ENCODE measurements at places on chromosomes 3 and 15.
A peak's percentile ranks its signal among the peaks of the same experiment; 100 is the strongest.

DNA sequence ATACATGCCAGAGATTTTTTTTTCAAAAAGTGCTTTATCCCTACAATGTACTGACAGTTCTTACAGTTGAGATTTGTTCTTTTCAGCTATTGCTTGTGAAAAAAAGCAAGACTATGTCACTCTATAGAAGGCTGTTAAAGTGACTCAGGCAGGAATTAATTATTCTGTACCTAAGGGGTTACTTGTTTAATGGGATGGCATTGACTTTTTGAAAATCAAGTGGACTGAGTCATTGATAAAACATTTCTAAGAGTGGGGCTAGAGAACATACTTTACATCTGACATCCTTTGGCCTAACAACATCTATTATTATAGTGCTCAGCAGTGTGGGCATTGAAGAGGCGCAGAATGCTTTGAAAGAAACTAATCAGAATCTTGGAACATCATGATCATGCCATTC is 34.3 kb downstream of the INTS14 start:
- DNase-seq, result no peak

DNA sequence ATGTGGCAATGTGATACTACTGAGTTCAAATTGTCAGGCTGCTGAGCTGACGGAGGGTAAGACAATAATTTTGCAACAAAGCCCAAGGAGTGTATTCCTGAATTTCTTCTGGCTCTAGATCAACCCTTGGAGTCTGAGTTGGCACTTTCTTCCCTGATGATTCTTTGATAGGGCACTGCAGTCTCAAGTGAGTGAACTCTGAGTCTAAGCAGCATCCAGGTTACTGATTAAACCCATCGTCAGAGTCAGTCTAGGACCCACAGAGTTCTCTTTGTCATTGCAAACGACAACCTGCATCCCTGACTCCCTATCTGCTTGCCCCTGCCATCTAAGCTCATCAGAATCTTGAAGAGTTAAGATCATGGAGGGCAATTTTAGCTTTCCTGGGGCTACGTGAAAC is 58.6 kb downstream of the MME start:
- DNase-seq, result no peak

DNA sequence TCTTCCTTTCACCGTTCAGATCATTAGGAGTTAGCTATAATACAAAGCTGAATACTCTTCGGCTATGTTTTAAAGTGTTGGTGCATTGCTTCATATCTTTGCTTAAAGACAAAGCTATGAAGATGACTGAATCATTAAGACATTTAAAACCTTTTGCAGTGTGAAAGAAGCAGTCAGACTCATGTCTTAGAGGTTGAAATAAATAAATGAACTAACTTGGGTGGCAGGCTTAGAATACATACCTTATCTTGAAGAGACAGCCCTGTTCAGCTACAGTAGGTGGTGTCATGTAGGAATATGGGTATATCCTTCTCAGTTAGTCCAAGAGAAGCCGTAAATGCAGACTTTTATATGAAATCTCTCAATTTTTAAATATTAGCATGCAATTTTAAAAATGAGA is 63.4 kb downstream of the OPA1 start:
- no peak for DNase-seq

- DNase-seq, result peak; percentile 33
These were observed 36.7 kb downstream of the SMAD3 start for GRCh38 chr15:67101911-67102598.

DNA sequence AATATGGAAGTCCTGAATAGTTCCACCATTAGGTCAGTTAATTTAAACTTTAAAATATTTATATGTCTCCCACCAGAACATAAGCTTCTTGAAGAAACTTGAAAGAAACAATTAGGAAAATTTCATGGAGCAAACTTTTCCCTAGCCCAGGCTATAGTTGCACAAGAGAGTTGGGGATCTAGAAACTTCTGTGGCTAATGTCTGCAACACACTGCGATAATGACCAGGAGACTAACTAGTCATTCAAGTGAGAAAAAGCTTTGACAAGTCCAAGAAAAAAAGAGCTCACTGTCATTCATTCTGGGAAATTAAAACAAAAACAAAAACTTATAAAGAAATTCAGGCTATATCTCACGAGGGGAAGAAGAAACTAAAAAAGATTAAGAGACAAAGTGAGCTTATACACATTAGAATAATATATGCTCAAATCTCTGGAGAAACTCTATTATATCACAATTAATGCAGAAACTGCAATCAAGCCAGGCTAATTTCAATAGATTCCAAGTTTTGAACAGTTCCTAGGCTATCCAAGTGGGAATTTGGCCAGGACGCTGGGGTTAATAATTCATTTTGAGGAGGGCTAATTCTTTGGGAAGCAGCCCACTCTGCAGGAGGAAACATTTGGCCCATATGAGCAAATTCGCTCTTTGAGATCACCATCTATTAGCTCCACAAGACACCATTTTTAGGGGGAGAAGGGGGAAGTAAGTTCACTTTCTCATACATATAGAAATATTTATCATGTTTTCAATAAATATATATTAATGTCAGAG is 134.6 kb downstream of the MEIS2 start:
- DNase-seq, result no peak

DNA sequence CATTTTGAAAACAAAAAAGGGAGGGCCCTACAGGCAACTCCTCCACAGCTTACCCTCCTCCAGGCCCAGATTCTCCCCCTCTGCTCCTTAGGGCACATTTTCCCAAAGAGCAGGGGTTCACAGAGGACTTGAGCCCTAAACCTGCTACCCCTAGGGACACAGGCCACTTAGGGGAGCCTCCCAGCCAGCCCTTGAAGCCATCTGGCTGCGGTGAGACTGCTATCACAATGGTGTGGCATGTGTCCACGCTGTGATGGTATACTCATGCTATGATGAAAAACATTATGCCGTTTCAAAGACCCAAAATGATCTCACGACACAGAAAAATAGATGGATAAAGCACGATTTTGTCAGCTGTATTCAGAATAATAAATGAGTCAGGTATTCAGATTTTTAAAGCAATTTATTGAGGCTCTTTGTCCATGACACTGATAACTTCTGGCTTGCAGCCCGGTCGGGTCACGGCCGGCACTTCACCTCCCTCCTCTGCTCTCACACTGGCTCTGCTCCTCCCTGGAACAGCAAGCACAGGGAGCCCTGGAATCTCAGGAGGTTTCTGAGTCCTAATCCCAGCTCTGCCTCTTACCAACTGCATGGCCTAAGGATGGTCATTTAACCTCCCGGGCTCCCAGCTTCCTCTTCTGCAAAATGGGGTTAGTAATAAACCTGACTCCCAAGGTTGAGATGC is 115.3 kb downstream of the MEGF11 start:
- DNase-seq, result no peak

DNA sequence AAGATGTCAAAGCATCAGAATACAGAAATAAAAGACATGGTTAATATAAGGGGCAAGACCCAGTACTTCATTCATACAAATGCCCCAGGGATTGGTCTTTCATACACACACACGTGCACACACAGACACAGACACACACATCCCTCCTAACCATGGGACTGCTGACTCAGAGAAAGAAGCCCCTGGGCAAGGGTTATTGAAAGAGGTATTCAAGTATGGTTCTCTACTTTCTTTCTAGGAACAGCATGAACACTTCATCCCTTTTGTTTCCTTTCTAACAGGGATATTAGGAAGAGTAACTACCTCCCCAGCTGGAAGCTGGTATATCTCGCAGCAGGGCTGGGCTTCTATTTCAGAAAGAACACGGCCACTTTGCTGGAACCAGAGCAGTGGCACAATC is 33.2 kb upstream of the ZFAND6 start:
- DNase-seq, result no peak

GRCh38 chr15:85463976-85464375 is 83.6 kb downstream of the AKAP13 start:
- no peak for DNase-seq

DNA sequence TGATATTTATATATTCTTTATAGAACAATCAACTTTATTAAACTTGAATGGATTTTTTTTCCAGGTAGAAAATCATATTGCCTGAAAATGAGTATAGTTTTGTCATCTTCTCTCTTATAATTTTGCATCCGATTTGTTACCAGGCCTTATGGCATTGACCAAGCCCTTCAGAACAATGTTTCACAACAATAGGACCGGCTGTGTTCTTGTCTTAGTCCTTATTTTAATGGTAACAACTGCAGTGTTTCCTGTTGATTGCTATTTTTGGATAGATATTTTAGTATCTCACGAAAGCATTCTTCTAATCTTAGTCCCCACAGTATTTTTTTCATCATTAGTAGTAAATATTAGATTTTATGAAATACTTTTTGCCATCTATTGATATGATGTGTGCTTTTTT is 88.1 kb upstream of the ANKRD34C start:
- DNase-seq, result no peak

DNA sequence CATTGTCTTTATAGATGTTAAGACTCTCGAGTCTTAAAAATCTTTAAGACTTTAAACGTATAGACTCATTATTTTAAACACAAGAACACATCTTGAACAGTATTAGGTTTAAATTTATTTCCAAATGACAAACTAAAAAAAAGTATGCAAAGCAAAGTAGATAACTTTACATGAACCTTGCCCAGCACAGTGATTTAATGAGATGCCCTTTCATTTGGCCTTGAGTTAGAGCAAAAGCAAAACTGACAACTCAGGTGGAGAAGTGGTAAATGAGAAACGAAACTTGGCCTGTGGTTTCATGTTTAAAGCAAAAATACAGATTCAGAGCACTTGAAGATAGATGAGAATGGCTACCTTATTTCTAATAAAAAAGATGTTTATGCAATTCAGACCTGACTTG is 8.6 kb downstream of the GPR15 start:
- no peak for DNase-seq

DNA sequence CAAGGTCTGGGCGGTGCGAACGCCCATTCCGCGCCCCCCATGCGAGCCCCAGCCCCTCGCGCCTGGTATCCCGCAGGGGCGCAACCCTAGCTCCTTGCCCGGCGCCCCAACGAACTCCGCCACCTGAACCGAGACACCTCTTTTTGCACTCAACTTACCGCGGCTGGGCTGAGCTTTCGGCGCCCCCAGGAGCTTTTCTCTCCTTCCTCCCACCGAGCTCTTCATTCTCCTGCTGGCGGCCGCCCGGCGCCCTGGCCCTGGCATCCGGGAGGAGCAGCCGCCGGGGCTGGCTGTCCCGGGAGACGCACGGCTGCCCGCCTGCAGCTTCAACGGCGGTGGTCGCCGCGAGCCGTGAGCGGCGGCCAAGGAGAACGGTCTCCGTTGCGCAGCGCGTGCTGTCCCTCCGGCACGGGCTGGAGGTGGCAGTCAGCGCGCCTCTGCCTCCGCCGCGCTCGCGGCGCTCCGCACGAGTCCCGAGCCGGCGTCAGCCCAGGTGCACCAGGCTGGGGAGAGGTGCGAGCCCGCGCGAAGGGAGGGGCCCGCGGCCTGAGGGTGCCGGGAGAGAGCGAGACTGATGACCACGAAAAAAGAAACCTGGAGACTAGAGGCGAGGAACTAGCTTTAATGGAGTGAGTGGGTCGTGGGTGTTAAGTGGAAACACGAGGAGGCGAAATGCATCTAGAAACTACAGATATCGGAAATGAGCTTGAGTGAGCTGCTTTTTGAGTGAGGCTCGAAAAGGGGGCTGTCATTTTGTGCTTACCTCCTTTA is 621.5 kb upstream of the ZNF385D start:
- no peak for DNase-seq

DNA sequence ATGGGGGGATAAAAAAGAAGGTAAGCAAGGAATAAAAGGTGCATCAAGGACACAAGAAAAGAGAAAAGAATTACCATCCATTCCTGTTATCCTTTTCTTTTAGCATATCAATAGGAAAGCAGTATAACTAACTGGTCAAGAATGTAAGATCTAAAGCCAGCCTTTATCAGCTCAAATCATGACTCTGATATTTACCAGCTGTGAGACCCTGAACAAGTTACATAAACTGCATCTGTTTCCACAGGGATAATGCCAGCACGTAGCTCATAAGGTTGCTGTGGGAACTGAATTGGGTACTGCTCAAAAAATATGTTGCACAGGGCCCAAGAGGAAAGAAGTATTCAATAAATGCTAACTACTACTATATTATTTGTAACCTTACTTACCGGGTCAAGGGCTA is 1092.2 kb upstream of the CFAP20DC start:
- DNase-seq, result no peak

DNA sequence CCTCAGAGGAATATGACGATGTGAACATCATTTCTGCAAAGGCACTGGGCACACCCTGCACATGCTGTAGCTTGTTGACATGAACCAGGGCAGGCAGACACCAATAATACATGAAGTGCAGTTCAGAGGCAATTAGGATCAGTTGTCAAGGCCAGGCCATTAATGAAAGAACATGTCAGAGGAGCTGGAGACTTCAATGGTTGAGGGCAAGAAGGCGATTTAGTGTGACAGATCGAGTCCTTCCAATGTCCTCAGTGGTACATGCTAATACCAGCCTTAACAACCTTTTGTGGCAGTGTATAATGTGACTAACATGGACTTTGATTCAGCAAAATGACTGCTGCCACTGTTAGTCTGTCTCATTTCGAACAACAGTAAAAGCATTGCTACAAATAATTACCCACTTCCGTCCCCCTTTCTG is 205.2 kb upstream of the NANOGP8 start:
- no peak for DNase-seq

- DNase-seq, result no peak
These were observed 592 bp upstream of the ZNF445 start for GRCh38 chr3:44478055-44478468.

GRCh38 chr3:140188285-140188684 is 253.3 kb downstream of the CLSTN2 start:
- no peak for DNase-seq

- DNase-seq, result no peak
These were observed 901.6 kb downstream of the TUSC7 start for GRCh38 chr3:117611211-117611610.

GRCh38 chr3:133136114-133137041 is 98.2 kb downstream of the TMEM108 start:
- DNase-seq, result no peak

- DNase-seq, result no peak
These were observed 42.7 kb downstream of the METTL6 start for GRCh38 chr3:15384510-15385237.

GRCh38 chr3:180804916-180805315 is 107.6 kb upstream of the FXR1 start:
- no peak for DNase-seq

GRCh38 chr3:131731709-131732108 is 228.9 kb upstream of the MRPL3 start:
- DNase-seq, result no peak

DNA sequence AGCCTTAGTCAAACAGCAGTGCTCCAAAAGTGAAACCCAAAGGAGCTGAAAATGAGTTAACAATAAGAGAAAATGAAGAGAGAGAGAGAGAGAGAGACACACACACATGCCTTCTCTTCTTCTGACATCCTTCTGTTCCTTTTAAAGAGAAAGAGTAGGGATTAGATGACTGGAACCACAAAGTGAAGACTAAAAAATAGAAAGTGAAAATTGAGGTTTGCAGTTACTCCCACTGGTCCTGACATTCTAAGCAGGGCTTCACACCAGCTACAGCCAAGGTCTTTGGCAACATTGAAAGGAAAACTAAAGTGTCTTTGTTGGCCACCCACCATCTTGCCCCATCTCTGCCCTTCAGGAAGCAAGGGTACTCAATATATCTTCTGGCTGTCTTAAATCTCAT is 59.2 kb downstream of the USP50 start:
- no peak for DNase-seq

DNA sequence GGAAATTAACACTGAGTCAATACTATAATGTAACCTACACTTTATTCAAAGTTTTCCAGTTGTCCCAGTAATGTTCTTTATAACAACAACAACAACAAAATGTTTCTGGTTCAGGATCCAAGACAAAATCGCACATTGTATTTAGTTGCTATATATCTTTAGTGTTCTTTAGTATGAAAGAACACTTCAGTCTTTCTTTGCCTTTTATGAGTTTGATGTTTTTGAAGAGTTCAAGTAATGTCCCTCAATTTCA is 7.6 kb upstream of the GRAMD1C start:
- DNase-seq, result no peak
